ENCODE measurements at places on chromosomes 2 and 18.
A peak's percentile ranks its signal among the peaks of the same experiment; 100 is the strongest.

- no peak for DNase-seq
Observed at GRCh38 chr18:49597157-49597931, 35.5 kb downstream of the LIPG start.

GRCh38 chr2:202056611-202057010, 16.4 kb upstream of the KIAA2012 start:
- DNase-seq = no peak

DNA sequence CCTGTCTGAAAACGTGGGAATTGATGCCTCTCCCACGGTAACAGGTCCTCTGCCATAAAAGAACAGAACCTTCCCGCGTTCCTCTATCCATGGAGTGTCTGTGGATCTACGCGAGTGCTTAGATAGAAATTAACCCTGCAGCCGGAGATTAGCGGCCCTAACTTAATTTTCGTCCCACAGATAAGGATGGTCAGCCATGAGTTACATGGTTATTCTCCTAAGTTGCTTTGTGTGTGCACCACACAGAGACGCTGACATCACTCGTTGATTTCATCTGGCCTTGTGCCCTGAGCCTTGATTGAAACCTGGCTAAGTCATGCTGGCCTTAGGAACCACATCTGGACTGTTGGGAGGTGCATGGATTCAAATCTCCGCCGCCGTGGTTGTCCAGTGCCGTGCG, 132.1 kb downstream of the GBX2 start:
- DNase-seq = no peak

GRCh38 chr2:1856922-1857321, 112.6 kb upstream of the PXDN start:
- DNase-seq = no peak

GRCh38 chr2:191158747-191159146, 8.0 kb upstream of the STAT4 start:
- DNase-seq = no peak

DNA sequence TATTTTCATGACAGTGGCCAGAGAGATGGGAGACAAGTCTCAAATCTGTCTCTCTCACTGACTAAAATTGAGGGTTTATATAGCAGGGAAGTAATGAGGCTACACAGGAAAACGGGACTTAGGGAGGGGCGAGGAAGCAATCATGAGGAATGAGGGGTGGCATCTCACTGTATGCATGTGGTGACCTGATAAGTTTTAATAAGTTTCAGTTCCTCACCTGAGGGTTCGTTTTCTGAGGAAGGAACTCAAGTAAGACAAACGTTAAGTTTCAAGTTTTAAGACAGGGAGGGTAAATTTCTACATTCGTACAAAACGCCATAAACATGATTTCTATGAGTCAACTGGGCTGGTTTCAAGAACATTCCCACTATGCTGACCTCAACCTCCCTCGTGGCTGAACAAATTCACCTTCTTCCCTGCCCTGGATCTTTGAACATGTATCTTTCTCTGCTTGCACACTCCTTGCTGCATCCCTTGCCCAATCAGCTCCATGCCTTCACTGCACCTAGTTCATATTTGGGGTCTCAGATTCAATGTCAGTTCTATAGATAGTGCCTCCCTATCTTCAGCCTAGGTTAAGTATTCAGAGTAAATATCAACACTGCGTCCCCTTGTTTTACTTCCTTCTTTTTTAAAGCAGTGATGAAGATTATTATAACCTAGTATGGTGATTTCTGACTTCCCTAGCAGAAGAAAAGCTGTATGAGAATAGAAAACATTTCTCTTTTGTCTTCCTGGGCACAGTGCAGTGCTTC, 53.3 kb upstream of the CNTNAP5 start:
- DNase-seq = no peak

- no peak for DNase-seq
Observed at GRCh38 chr2:241007111-241007510, 8.7 kb downstream of the SNED1 start.

DNA sequence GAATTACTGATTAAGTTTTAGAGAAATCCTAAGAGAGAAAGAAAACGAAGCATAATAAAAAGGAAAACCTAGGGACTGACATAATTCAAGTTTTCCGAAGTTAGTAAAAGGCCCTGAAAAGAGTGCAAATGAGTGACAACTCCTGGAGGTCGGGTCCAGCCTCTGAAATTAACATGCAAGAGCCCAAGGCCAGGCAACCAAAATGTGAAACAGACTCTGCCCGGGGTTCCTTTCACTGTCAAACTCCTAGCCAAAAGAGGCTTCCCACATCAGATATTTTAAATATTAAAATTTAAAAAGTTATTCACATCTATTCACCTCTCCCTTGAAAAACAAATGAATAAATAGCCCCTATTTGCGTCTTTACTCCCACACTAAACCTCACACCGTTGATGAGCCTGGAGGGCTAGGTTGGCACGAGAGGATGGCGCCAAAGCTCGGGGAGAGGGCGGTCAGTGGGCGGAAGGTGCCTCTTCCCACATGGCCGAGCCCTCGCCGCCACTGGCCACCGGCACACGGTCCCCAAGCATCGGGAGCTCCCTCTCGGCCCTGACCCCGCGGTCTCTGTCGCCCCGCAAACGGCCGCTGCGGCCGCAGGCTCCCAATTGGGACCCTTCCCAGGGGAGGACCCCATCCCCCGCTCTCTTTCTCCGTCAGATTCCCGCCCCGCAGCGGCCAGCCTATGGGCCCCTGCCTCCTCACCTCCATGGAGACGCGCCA, 630 bp downstream of the PPM1G start:
- peak; percentile 43 for DNase-seq

- DNase-seq = no peak
Observed at GRCh38 chr2:115327061-115327460, 884.6 kb downstream of the DPP10 start.

- peak; percentile 55 for DNase-seq
Observed at GRCh38 chr2:19786408-19787058, 115.2 kb downstream of the TTC32 start.

DNA sequence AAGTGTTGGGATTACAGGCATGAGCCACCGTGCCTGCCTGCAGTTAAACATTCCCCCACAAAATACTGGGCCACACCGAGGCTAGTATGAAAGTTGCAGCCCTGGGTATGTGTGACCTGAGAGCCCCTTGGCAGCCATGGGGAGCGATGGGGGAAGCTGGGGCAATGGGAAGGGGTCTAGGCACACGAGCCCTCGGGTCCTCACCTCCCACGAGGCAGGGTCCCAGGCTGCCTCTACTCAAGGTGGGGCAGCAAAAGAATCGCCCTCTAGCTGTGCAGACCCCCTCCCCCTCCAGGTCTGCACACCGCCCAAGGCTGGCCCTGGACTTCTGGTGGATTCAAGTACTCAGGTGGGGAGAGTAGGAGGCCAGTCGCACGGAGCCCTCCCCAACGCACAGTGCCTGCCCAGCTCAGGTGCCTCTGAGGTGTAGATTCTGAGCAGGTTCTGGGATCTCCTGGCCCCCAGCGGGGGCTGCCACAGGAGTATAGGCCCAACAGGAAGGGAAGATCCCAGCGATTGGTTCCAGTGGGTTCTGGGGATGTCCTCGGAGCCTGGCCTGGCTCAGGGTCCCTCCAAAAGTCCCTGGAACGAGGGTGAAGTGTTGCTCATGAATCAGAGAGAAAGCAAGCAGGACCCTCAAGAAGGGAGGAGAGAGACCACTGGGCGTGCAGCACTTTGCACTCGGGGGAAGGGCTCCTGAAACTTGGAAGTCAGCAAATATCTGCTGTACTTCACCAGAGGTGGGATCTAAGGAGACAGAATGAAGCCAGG, 2.6 kb downstream of the GPR35 start:
- no peak for DNase-seq

DNA sequence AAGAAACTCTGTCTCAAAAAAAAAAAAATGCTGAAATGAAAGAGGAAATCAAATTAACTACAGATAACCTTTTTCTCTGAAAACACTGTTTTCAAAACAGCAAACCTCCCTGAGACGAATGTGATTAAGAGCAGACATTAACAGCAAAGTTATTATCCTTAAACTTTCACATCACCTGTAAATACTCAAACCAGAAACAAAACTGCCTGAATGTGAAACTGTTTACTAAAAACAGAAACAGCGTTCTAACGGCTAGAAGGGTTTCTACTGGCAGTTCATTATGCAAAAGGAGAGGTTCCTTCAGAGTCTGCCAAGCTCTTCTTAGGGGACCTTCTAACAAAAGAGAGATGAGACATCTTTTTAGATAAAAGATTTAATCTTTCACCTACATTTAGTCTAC, 45.9 kb downstream of the PNO1 start:
- DNase-seq = no peak

DNA sequence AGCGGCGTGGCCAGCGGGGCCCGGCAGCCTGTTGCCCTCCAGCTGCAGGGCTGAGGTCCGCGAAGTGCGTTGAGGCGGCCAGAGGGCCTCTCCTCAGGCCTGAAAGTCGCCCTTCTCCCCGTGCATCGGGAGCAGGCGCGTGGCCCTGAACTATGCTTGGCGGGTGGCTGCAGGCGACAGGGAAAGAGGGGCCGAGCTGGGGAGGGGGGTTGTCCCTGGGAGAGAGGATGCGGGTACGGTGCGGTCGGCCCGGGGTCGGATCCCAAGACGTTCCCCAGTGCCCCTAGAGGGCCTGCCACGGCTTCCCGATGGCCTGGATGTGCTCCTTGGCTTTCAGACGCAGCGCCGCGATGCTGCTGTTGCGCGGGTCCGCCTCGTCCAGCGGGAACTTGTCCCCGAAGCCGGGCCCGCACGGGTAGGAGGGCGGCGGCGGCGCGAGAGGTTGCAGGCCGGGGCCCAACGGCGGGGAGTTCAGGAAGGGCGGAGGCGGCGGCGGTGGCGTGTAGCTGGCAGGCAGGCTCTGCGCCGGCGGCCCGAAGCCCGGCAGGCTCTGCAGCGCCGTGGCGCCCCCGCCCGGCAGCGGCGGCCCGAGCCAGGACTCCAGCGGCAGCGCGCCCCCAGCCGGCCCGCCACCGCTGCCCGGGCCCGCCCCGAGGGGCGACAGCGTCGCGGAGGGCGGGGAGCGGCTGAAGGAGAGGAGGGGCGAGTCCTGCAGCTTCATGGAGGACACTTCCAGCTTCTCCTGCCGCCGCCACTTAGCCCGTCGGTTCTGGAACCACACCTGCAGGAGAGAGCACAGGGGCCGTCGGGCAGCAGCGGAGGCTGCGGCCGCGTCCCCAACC, 4.3 kb downstream of the RAX start:
- DNase-seq = no peak

DNA sequence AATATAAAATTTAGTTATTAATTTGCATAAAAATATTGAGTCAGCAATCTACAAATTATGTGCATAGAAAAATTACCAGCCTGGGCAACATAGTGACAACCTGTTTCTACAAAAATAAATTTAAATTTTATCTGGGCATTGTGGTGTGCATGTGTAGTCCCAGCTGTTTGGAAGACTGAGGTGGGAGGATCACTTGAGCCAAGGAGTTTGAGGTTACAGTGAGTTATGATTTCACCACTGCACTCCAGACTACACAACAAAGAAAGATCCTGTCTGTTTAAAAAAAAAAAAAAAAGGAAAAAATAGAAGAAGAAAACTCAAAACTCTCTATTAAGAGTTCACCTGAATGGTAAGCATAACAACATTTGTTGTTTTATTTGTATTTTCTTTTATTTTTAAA, 1048.4 kb upstream of the CDH2 start:
- DNase-seq = no peak

GRCh38 chr2:78757191-78757590, 268.3 kb upstream of the REG3G start:
- DNase-seq = no peak

DNA sequence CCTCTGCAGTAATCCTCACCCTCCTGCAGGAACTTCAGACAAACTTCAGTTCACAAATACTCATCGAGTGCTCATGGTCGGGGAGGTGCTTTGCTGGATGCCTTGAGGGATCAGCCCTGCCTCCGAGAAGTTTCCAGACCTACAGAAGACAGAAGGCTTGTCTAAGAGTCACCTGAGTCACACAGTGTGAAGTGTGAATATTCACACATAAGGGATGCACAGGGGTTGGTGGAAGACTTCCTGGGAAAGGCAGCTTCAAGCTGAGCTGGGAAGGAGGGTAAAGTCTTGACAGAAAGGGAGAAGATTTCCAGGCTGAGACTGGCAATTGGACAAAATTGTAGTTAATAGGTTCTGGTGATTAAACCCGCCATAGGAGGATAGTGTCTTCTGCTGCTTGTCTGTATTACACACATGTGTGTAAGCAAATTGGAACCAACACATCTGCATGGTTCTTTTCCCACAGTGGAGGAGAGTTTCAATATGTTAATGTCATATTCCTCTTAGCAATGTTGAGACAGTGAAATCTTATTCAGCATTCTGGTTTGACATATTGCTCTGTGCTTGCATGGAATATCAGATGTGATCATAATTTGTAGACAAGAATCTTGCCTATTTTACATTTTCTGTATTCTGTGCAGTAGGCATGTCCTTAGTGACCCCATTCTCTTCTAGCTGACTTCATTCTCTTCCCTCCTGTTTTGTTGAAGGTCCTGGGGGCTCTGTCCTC, 34.7 kb upstream of the ZNF396 start:
- no peak for DNase-seq

- no peak for DNase-seq
Observed at GRCh38 chr2:207854484-207855440, 85.1 kb upstream of the FZD5 start.

DNA sequence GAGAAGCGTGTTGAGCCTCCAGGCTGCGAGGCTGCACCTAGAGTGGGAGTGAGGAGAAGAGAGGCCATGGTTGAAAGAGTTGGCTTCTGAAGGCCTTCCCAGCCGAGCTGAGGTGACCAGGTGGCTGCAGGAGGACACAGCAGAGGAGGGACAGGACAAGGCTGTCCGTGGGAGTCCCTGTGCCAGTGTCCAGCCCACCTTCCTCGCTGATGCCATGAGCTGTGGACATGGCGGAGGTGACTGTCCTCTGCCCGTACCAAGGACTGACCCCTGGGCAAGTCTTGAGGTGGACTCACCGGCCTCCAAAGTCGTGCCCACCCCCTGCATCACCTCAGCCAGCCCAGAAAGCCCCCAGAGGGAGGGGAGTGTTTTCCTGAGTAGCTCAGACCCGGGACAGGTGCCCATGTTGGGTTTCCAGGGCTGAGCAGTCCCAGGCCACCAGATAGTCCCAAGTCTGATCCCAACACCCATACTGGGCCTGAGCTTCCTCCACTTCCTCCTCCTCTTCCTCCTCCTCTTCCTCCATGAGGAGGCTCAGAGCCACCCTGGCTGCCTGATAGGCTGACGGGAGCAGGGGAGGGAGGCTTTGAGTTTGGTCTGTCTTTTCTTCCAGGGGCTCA, 43.0 kb upstream of the FOSL2 start:
- no peak for DNase-seq

GRCh38 chr2:236934656-236935055, 151.0 kb upstream of the COPS8 start:
- no peak for DNase-seq
